OCI-M1 (cell line): ENCODE measurements at places on chromosomes 11 and 22.

- no peak for DNase-seq
These were observed 3.0 kb downstream of the CENATAC start for GRCh38 chr11:119000906-119001305.

GRCh38 chr22:22976033-22976922 is 88.7 kb downstream of the IGLL5 start:
- DNase-seq = no peak

DNA sequence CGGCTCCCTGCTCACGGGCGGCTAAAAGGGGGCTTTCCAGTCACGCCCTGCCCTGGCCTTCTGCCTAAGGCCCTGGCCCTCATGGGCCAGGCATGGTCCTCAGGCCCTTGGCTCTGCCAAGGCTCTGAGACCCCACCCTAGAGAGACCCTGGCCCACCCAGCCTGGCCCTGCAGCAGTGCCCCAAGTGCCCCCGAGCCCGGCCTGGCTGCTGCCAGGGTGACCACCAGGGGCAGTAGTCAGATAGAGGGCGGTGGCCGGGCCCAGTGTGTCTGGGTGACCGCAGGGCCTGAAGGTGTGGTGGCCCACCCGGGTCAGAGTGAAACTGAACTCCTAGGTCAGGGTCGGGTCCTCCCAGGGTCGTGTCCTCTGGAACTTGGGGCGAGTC is 29.4 kb upstream of the CCDC188 start:
- DNase-seq = no peak

- no peak for DNase-seq
These were observed 76.5 kb downstream of the SWAP70 start for GRCh38 chr11:9740202-9740883.

DNA sequence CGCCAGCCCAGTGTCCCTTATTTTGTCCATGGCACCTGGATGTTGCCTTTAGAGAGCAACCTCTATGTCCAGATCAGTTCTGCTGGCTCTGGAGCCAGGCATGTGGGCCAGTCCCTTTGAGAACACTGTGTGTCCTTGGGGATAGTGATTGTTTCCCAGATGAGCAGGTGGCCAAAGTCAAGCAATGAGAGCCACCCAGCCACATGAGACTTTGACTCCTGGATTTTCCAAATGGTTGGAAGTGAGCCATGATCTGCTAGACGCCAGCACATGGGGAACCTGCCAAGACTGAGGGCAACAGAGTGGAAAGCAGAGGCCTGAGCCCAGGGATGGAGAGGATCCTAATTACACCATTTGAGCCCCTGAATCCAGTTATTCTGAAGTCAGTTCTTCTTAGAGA is 479.8 kb downstream of the OPCML start:
- no peak for DNase-seq

DNA sequence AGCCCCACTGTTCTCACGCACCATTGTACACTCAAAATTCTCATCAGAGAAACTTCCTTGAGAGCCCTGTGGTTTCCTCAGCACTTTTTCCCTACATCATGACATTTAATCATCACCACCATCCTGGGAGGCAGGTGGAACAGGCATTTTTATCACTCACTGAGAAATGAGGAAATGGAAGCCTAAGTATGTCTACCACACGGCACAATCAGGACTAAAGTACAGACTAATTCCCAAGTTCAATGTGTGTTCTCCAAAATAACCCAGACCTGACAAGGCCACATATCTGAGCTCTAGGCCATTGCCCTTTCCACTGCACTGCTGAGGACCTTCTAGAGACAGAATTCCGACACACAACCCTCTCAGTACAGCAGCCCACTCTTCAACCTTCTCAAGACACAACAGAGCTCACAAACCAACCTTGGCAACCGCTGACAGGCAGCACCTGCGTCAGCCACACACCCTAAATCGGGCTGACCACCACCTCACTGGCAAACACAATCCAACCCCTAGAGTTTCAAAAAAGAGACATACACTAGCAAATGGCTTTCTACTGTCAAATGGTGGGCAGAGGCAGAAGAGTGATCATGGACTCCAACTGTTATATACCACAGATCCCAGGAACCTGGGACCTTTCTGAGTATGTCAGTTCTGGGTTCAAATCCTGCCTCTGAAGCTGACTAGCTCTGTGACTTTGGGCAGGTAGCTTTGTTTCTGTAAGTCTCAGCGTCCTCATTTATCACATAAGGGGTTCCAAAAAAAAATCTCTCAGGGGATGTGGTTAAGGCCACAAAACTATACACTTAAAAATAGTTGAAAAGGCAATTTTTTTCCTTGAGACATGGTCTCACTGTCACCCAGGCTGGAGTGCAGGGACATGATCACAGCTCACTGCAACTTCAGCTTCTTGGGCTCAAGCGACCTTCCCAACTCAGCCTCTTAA is 16.3 kb downstream of the SMCO4 start:
- DNase-seq = no peak

DNA sequence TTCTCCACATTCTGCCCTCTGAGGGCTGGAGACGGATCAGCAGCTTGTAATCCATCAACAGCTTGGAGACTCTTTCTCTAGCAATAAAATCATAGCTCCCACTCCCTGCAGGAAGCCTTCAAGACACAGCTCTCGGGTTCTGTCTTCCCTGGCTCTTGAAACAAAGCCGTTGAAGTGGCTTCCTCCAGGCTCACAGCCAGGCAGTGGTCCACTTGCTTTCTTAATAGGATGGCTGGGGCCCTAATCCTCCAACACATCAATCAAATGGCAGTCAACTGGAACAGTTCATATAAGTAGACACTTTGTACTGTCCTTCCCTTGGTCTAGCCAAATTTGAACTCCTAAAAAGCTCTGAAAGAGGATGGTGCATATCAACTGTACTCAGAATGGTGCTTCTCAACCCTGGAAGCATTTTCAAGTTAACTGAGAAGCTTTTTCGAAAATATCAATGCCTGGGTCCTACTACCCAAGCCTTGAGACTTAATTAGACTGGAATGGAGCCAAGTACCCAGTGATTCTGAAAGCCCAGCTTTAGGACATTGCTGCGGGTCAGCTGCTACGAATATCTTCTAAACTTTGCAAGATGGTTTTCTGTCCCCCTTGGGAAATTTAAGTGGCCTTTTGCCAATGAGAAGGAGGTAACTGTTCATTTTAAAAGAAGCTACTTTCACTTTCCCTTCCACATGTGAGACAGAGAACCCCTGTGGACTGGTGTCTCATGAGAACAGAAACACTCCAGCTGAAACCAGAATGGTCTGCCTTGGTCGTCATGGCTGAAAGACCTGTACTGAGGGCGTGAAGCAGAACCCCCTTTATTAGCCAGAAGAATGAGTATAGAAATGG is 74.7 kb downstream of the SC5D start:
- DNase-seq = peak; percentile 89

- peak; percentile 21 for DNase-seq
These were observed 39.9 kb downstream of the SERGEF start for GRCh38 chr11:17972987-17973386.

- no peak for DNase-seq
These were observed 21.0 kb upstream of the AMOTL1 start for GRCh38 chr11:94747146-94747545.

- no peak for DNase-seq
These were observed 67.8 kb downstream of the RBFOX2 start for GRCh38 chr22:35960854-35961253.

- no peak for DNase-seq
These were observed 12.2 kb downstream of the ARAP1 start for GRCh38 chr11:72740060-72740424.

DNA sequence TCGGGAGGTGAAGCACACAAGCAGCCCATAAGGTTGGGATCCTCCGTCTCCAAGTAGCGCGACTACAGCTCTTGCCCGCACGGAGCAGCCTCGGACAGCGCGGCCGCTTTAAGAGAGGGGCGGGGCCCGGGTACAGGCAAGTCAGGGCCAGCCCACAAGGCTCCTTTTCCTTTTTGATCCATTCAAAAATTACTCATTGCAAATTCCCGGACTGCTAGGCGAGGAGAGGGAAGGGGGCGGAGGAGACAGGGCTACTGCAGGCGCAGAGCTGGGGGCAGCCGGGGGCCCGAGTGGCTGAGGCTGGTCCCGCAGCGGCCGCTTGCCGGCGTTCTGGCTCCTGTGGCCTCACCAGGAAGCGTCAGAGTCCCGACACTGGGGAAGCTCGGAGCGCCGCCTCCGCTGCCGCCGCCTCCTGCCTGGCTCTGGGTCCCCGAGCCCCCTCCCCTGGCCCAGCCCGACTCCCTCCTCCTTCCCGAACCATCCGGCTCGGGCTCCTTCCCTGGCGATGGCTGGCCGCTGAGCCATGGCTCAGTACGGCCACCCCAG is at the start of gene UBASH3B:
Gene UBASH3B, plus strand, starts transcription at position 196 of the 546 bp plus-strand sequence. Its CDS starts 328 bp downstream, at position 524.
- peak; percentile 79 for DNase-seq
